ENCODE measurements at places on chromosomes 2 and 18.

GRCh38 chr18:78995740-78996395, 16.2 kb downstream of the SALL3 start:
- DNase-seq, result no peak

- DNase-seq, result no peak
These were observed 264.6 kb upstream of the TRIB2 start for GRCh38 chr2:12452185-12452584.

- DNase-seq, result no peak
These were observed 4.2 kb downstream of the CBLN2 start for GRCh38 chr18:72539901-72540300.

DNA sequence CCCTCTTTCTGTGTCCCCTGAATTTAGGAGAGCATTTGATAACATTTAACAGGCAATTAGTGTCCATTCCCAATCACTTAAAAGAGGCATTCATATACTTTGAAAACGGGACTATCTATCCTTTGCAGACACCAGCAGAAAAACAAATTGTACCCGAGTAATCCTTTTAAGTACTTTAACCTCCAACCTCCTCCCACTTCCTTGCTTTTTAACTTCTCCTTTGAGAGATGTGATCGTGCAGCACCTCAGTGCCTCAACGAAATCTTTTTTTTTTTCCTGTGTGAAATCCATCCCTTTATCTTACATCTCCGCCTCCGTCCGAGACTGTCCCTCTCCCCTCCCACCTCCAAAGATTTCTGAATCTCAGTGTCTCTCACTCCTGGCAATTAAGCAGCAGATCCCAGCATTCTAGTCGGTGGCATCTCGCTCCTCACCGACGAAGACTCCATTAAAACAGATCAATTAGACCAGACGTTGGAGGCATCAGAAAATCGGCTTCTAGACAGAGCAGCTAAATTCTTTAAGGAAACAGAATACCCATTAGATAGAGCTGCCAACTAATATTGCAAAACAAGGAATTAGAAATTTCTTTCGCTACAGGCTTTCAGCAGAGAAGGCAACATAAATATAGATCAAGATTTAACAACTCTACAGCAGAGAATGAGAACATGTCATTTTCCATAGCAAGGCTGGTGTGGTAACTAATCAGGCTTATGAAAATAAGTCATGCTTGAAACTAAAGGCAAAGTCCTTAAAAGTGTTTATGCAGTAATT, 1.9 kb upstream of the TMEFF2 start:
- no peak for DNase-seq

DNA sequence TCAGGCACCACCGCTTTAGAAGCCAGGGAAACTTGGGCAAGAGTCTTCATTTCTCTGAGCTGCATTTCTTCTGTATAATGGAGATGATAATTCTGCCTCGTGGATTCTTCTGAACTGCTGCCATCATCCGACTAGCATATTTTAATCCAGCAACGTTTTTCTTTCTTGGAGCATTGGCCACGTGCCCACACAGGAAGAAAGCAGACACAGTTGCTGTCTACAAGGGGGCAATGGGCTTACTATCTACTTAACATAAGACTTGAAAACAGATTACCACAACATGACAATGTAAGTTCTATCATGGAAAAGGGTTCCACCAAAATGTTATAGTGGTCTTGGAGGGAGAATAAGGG, 176.5 kb downstream of the FAM210A start:
- no peak for DNase-seq

GRCh38 chr2:153667475-153667874, 188.9 kb upstream of the RPRM start:
- DNase-seq, result no peak

GRCh38 chr18:6878556-6879297, 149.2 kb downstream of the ARHGAP28 start:
- DNase-seq, result no peak

DNA sequence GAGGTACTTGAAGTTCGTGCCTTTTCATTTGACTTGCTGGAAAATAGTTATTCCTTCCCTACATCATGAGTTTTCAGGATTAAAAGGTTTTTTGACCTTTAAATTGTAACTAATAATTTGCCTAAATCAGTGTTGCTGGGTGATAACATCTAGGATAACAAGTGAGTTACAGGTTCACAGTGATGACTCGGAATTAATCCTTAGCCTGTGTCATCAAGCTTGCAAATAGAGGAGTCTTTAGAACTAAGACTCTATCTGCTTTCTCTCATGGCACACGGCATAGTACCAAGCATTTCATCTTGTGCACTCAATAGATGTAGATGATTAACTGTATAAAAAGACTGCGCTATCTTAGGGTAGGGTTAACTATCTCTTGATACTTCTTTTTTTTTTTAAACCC, 79.5 kb downstream of the CAMKMT start:
- DNase-seq, result no peak

Measured in tibial artery (tissue), 4 donors.